ENCODE measurements at places on chromosomes 2 and 18.

DNA sequence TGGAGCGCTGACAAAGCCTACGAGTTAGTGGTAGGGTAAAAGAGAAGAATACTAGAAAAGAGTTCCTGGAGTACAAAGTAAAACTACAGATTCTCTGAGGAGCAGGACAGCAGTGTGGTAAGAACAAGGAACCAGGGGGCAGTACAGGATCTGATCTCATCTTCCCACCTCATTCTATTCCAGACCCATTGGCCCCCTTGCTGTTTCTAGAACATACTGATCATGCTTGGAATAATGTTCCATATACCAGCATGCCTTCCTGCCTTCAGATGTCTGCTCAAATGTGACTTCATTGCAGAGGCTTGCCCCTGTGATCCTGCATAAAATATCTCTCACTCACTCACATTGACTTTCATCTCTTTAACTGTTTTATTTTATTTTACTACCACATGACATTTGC lies 19.3 kb downstream of the MSGN1 start:
- no peak for DNase-seq

DNA sequence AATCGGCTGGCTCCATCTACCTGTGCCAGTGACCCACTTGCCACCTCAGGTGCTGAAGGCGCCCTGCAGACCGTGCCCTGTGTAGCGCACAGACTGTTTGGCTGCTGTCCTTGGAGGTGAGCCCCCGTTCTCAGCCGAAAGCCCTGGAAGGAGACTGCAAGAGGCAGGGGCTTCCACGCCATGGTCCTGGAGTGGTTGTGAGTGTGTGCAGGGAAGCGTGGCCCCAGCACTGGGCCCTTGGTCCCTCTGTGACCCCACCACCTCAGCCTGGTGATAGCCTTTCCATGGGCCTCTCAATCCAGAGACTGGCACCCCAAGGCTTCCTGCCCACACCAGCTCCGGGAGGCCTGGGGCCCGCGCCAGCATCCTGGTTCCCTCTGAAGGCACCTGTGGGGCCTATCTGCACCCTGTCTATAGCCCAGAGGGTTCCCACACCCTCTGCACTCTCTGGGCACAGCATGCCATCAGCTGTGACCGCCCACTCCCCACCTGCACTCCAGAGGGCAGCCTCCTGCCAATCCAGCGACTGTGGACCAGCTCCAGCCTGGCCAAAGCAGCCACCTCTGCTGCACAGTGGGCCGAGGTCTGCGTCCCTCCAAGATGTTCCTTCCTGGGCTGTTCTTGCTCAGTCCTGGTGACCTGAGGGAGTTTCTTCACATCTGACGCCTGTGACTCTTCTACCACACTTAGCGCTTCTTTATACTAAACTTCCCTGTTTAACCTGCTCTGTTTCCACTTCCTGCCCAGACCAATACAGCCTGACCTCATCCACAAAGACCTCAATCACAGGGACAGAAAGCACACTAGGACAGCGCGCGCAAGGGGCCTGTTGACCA lies 109.5 kb downstream of the EIPR1 start:
- DNase-seq: no peak

- DNase-seq: no peak
Observed at GRCh38 chr2:73257425-73258125, 23.5 kb downstream of the CCT7 start.

DNA sequence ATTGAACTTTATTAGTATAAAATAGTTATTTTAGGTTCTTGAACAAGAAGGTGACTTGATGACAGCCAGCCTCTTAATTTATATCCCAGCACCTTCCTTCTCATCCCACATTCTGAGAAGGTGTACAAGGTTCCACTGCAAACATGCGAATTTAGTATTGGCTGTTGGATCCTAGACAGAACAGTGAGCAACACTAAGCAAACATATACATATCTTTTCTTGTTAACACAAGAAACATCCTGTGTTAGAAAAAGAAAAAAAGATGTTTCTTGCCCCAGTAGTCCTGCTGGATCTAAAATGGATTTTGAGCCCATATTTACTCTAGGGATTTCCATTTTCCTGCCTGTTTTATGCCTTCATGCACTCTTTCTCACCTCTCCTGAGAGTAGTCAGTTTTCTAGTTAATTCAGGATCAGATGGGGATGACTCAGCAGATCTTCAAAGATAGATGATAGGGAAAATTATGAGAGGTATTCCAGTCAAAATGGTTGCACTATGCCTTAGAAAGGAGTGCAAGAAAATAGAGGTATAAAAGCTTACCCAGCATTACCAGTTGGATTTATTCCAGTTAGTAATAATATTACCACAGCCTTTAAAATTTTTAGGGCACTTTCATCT lies 336.5 kb downstream of the MEIS1 start:
- no peak for DNase-seq

- DNase-seq: no peak
Observed at GRCh38 chr2:226669249-226669648, 130.4 kb downstream of the IRS1 start.

- DNase-seq: no peak
Observed at GRCh38 chr2:170322140-170322766, 144.3 kb downstream of the MYO3B start.

DNA sequence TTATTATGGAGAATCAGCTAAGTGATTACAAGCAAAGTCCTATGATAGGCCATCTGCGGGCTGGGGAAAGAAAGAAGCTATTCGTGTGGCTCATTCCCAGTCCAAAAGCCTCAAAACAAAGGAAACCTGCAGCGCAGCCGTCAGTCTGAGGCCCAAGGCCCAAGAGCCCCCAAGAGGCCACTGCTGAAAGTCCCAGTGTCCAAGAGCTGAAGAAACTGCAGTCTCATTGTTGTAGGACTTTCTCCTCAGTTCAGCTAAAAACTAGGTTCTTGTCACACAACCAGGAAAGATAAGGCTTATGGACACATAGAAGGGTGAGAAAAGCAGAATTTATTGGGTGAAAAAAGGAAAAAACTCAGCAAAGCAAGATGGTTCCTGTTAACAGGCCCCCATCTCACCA lies 143.2 kb downstream of the RHBDD1 start:
- no peak for DNase-seq

DNA sequence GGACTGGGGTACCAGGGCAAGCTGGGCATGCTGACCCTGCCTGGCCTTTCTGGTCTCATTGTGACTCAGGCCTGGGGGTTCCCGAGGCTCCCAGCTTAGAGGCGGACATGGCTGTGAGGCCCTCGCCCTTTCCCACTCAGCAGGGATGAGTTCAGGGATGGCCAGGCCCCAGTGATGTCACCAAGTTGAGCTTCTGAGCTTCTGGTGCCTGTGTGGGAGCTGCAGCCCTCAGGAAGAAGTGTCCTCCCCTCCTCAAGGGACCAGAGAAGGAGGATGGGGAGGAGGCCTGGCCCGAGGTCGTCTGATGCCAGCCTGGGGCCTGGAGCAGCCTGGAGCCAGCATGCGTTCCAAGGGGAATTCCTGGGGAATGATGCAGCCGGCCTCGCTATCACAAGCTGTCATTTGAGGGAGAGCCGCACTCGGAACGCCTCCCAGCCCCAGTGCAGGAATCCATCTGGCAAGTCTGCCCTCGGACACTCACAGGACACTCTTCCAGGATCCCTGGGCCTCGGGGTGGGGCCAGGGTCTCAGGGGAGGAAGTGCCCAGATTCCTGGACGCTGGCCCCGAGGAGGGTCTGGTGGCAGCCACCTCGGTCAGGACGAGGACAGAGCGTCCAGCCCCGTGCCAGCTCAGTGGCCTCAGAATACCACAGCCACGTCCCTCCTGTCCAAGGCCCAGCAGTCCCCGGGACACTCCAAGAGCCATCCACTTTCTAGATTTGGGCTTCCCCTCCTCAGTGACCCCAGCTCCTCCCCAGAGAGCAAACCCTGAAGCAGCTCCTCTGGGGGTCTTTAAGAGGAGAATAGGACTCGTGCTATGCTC lies 61.2 kb upstream of the GPC1 start:
- DNase-seq: no peak

All from RWPE2 (cell line).